ENCODE measurements at places on chromosomes 1 and 21.

DNA sequence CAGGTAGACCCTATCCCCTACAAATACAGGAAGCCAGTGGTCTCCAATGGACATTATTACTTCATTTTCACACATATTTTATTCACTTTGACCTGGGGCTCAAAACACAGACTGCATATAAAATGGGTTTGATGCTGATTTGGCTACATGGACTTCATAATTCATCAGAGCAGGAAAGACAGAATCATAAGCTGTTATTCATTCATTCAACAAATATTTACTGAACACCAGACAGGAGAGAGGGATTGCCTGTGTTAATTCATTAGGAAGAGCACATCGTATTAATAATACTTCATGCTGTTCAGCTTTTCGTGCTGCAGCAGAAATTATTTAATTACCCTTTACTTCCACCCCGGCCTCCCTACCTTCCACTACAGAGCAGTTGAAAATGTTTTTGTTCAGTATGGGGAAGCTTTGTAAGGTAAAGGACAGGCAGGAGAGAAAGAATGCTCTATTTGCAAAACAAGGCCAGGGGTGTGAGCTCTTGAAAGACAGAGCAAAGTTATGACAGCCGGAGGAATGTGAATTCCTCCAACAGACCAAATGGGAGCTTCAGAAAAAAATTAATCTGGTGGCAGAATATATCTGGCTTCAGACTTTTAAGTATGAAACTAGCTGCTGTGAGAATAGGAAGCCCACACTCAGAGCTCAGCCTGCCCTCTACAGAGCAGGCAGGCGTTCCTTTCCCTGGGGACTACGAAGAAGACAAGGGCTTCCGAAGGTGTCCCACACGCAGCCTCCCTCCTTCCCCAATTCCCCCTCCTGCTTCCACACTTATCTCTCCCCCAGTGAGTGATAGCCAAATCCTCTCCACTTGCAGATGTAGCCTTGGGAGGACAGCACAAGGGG lies 58.0 kb downstream of the MDM4 start:
- peak; percentile 29 for DNase-seq

- peak; percentile 81 for DNase-seq
Measured at GRCh38 chr21:33383056-33383888, 19.9 kb upstream of the IFNGR2 start.

DNA sequence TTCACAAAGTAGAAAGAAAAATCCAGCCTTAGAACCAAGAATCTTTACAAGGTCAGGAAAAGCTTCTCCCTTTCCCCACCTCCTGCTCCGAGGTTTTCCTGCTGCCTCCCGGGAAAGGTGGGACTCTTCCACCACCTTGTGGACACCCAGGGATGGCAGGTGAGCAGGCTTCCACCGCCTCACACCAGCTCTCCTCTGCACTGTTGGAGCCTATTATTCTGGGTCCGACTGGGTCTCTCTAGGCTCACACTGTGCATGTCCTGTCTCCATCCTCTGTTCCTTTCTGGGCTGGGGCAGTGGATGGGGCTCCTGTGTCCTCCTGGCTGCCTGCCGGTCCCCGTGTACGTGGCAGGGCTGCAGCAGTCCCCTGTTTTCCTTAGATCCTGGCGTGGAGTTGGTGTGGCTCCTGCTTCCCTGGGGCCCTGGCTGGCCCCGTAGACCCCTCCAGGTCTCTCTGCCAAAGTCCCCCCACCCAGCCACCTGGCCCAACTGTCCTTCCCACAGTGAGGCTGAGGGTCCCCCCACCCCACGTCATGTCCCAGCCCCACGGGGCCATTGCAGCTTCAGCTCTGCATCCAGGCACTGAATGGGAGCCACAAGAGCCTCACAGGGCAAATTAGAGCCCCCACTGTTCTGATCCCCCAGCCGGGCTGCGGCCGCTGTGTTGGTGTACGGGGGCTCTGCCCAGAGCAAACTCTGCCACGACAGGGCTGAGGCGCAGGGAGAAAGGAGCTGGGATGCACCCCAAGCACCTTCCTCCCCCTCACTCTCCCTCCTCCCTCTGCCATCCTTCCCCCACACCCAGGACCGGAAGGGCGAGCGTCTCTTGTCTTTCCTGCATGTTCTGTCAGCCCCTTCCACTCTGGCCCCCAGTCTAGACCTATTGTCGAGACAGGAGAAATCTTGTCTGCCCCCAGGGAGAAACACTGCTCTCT lies 3.3 kb upstream of the SLC45A1 start:
- DNase-seq, result peak; percentile 77

DNA sequence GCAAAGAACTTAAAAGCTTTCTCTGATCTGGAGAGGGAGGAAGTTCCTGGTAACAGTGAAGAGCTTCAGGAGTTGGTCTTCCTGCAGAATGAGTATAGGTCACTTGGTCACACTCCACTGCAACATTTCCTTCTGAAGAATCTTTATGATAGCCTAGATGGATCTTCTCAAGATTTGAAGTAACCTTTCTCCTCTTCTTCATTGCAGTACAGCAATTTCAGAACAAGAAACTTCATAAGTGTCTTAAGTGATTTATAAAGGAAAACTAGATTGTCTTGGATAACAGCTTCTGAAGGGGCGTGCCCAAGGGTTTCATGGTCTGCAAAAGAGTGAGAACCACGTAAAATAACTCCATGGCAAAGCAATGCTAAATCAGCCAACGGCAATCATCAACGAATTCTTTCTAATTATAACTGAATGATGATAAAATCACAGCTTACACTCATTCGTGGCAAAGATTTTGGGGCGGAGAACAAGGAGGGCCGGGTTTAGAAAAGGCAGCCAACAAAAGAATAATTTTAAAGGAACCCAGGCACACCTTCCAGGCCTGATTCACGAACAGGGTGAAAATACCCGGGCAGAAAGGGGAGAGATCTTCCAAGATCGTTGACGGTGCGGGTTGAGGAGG lies 53.9 kb upstream of the ASPM start:
- peak; percentile 44 for DNase-seq

- no peak for DNase-seq
Measured at GRCh38 chr1:57262472-57262871, 161.4 kb downstream of the DAB1 start.

- no peak for DNase-seq
Measured at GRCh38 chr1:31532173-31532572, 44.1 kb upstream of the TINAGL1 start.

- no peak for DNase-seq
Measured at GRCh38 chr1:3403388-3404231, 50.9 kb upstream of the ARHGEF16 start.

- DNase-seq, result peak; percentile 51
Measured at GRCh38 chr1:61170328-61171238, 88.2 kb downstream of the NFIA start.

GRCh38 chr1:17405898-17406759 lies 33.3 kb downstream of the RCC2 start:
- DNase-seq, result peak; percentile 39

GRCh38 chr1:106517224-106517623 lies 539.2 kb upstream of the PRMT6 start:
- DNase-seq, result peak; percentile 33

- no peak for DNase-seq
Measured at GRCh38 chr1:181443231-181443853, 40.0 kb upstream of the CACNA1E start.

DNA sequence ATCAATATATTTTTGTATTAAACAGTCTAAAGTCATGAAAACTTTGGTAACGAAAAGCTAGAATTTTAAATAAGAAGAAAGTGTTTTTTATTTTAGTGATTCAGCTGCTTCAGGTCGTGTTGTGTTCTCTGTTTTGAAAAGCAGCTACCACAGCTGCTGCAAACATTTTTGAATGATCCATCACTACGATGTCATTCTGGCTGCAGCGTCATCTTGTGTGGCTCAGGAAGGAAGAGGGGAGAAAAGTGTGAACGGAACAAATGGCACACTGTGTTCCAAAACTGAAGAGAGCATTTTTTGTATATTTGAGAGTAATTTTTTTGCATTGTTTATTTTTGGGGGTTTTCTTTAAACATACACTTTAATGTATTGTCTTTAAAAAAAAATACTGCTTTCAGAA lies 323.0 kb upstream of the ADGRL2 start:
- peak; percentile 20 for DNase-seq

DNA sequence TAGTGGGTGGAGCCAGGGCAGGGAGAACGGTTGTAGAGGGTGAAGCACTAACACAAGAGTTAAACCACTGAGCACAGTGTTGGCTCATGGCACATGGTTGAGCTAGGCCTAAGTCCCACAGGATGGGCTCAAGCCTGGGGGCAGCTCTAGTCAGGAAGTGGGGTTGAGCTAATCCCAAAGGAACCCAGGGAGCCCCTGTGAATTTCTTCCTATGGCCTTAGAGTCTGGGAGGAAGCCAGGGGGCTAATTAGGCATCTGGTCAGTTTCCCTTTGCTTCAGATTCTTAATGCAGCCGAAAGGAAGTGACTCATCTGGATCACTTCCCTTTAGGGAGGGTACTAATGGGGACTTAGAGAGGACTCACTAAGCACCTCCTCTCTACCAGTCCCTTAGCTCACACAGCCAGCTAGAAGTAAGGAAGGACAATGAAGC lies 10.1 kb downstream of the CFAP45 start:
- peak; percentile 94 for DNase-seq

DNA sequence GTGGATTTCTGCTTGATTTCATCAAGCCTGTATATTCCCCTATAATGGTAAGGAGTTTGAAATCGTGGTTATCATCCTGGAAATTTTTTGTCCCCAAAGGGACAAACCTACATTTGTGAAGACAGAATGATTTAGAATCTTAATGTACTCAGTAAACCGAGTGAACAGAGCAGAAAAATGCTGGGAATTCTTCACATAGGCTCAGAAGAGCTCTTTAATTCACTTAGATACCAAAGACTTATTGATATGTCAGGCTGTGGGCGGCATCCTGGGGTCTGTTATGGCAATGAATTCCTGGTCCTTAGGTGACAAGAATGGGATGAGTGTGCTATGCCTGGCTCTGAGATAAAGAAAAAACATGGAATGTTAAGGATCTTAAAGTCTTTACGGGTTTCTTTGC lies 74.9 kb downstream of the ROR1 start:
- peak; percentile 41 for DNase-seq

- DNase-seq, result no peak
Measured at GRCh38 chr1:43313771-43314170, 13.0 kb downstream of the TIE1 start.

- DNase-seq, result no peak
Measured at GRCh38 chr1:156578055-156578454, 1.5 kb upstream of the TTC24 start.

DNA sequence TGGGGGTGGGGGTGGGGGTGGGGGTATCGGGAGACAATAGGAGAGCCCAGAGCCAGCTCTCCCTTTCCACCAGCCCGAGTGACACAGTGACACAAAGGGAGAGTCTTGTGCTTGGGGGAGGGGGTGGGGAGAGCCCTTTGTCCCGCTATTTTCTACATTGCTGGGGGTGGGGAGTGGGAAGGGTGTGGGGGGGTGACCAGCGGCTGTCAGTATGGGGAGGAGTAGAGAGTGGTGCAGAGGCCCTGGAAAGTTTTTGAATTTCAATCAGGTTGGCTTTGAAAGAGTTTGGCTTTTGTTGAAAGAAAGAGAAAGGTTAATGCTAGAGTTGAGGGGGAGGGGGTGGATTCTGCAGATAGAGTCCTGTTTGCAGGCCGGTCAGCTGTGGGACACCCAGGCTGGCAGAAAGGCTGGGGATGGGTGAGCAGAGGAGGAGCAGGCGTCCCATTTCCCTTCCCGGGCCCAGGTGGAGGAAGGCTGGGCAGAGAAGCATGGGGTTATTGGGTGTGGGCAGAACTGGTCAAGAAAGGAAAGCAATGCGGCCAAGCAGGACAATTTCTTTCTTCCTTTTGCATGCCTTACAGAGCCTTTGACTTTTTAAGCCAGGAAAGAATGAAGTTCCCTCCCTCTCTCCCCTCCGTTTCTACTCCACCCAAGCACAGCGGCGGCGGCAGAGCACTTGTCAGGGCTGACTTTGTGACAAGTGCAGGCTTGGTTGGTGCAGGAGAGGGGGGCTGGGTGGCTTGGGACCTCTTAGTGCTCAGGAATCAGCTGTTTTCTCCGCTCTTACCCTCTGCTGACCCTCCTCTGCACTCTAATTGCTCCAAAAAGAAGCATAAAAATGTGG lies 96.2 kb downstream of the RNF220 start:
- no peak for DNase-seq

DNA sequence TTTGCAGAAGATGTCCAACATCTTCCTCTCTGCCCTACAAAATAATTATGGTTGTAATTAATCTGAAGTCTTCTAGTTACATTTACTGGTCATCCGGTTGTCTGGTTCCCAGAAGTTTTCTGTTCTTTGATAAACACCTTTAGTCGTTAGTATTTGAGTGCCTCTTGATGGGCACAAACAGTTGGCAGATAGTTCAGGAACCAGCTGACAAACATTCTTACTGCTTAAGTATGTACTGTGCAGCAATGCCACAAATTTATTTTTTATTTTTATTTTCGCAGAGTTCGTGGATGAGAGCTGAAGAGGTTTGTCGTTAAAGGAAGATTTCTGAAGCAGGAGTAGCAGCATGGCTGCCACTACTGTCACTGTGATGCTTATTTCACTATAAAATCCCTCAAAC lies 84.7 kb downstream of the RABGAP1L start:
- DNase-seq, result no peak

GRCh38 chr1:22142315-22143064 lies 407 bp downstream of the WNT4 start:
- no peak for DNase-seq

DNA sequence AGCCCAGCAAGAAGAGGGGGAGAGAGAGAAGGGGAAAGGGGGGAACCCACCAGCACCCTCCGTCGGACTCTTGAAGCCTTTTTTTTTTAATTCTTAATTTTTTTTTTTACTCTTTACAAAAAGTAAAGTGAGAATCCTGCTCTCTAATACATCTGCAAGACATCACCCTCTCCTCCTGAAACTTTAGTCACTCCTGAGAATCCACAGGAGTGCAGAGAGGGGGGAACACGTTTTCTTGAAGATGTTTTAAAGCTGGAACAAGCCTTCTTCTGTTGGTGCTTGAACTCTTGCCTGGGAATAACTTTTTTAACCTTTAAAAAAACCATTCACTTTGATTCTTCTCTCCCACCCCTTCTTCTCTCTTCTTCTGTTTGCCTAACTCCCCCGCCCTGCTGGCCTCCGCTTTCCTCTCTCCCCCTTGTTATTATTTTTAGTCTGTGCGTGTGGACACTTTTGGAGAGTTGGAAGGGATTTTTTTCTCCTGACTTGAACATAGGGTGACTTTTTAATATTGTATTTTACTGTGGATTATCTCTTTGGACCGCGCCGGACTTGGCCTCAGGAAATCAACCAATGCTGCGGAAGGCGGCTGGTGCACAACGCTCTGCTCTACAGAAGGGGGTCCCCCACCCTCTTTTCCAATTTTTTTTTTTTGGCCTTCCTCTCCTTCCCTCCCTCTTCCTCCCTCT lies 383 bp upstream of the PRRX1 start:
- DNase-seq, result no peak

DNA sequence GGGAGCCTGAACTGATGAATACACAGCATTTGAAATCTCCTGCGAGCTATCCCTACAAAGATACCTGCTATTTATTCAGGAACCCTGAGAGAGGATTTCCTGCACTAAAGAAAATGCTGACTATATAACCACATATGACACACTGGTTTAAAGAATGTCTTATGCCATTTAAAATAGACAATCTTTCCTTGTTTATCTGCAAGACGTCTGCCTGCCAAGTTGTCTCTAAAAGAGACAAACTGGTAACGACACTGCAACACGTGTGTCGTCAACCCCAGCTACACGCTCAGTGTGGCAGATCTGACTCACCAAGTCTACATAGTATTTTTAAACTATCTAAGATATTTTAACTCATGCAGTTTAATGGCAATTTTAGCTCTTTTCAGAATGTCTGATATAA lies 42.7 kb downstream of the APP start:
- peak; percentile 46 for DNase-seq
